ENCODE measurements at places on chromosomes 3 and 15.

GRCh38 chr3:137110392-137110996 lies 152.7 kb downstream of the IL20RB start:
- DNase-seq: peak; percentile 12

DNA sequence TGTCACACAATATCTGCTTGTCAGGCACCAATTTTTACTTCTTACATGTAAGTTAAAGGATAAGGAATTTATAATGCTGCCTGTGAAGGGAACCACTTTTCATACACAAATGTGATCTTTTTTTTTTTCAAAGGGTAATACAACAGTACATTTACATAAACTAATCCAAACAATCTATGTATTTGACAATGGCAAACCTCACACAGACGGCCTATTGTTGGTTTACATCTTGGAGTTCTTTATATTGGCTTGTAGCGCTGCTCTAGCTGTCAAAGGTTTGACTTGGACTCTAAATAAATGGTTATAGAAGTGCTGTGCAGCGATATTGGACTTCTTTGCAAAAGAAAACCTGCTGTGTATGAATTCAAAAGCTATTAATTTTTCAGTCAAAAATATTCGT lies 598.0 kb downstream of the FOXP1 start:
- DNase-seq: no peak

DNA sequence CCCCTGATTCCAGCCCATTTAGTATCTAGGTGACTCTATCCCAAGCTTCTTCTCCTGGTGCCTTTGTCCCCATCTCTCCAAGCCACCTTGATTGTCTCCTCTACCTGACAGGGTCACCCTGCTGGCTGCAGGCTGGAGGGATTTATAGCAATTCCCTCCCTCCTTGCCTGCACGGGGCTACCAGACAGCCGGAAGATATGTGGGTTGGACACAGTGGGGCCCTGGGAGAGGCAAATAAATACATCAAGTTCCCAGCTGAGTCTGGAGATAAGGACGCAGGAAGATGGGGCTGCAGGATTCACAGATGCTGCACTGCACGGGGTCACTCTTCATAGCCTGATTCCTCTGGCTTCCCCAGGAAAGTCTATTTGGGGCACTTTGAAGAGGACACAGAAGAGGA lies 9.3 kb upstream of the ISLR2 start:
- DNase-seq: no peak

DNA sequence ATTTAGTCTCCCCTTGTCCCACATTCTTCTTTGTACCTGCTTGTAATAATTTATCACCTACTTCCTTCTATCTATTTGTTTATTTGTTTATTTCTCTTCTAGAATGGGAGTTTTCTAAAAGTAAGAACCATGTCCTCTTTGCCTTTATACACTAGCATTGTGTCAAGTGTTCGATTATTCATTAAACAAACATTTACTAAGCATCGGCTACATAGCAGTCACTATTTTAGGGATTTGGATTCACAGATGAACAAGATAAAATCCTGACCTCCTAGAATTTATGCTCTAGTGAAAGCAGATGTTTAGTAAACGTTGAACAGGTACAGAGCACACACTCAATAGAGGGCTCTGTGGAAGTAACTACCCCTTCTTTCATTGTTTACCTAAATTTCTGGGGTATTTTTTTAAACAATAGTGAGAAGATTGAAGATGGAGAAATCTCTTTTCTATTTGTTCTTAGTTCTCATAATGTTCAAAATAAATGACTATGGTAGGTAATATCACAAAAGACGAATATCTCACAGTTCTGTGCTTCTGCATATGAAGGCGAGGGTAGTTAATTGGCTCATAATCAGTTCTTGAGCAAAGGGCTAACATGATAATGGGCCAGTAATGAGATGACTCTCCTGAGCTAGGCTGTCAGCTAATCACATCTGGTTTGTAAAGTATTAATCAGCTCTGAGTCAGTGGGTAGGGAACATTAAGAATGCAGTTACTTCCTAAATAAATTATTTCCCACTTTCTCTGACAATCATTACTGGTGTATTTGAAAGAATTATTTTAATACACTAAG lies 111.9 kb downstream of the SLC9A9 start:
- peak; percentile 4 for DNase-seq

DNA sequence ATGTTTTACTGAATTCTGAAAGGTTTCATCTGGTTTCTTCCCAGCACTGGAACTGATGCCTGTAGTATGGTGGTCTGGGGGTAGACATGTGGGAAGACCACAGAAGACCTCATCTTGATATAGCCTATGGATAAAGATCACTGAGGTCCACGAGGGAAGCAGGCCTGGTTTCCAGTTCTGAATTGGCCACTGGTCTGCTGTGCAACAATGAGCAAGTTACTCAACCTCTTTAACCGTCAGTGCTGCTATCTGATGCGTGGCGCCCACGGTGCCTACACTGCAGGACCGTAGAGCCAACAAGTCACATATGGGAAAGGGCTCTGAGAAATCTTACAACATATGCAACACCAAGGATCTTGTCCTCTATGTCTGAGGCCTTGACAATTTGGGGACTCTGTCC lies 13.3 kb downstream of the TLE3 start:
- DNase-seq: no peak

GRCh38 chr15:43948691-43949325 lies 122.0 kb downstream of the WDR76 start:
- no peak for DNase-seq

DNA sequence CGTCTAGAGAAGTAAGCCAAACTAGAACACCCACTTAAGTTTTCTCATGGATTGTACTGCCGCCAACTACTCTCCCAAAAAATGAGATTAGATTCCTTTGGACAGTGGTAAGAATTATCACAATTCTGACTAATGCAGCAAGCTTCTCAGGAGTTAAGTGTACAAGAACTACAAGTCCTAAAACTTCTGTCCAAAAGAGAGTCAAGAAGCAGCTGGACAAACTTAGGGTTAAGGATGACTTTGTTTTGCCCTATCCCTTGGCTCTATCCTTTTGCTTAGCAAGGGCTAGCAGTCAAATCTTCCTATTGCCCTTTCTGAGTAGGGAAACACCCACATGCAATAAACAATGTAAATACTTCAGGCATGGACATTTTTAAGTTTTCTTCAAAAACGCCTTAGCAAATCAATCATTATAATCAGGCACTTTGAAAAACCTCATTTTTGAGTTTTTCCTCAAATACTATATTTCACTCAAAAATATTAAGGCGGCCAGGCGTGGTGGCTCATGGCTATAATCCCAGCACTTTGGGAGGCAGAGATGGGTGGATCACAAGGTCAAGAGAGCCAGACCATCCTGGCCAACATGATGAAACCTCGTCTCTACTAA lies 19.5 kb downstream of the RAF1 start:
- peak; percentile 73 for DNase-seq

DNA sequence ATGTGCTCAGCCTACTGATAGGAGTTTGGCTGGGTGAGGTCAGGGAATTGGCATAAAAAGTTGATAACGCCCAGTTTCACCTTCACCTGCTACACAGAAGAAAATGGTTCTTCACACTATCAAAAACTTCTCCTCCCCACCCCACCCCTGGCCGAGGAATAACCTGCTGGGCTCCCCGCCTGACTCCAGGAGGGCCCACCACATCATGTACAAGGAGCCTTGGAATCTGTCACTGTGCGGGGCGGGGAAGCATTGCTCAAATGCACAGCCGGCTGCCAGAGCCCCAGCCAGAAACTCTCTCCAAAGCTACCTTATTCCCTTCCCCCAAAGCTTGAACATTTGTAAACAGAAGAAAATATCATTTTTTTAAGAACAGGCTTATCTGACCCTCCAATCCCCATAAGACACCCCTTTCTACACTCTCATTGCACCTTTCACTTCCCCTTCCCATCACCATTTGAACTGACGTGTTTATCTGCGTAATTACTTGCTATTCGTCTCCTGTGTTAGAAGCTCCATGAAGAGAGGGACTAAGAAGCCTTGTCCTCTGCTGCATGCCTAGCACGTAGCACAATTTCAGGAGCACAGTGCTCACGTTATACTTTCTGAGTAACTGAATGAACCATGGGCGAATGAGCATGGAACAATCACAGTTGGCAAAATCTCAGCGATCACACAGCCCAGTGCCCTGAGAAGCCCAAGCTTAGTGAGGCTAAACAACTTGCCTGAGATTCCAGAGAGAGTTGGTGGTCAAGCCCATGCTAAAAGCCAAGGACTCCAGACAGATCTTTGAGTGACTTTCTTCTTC lies 82.9 kb downstream of the HES1 start:
- DNase-seq: no peak

- no peak for DNase-seq
These were observed 320.7 kb upstream of the GOLIM4 start for GRCh38 chr3:168416446-168416845.

DNA sequence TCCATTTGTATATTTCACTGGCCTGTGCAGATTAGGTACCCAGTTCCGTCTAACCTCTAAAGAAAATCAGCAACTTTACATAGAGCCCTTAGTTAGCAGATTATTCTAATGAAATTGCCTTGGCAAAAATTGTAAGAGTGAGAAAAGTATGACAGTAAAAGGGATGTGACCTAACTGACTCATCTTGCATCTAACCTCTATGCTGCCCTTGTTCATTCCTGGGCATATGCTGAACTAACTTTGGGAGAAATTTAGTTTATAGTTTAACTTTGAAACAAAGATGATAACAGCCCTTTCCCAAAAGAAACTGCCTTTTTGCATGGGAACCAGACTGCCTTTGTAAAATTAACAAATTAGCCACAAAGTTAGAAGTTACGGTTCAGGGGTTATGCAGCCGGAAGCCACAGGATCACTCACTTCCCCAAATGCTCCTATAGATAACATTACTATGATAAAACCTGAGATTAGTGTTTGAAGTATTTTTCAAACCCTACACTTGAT lies 839.8 kb upstream of the ALCAM start:
- no peak for DNase-seq

DNA sequence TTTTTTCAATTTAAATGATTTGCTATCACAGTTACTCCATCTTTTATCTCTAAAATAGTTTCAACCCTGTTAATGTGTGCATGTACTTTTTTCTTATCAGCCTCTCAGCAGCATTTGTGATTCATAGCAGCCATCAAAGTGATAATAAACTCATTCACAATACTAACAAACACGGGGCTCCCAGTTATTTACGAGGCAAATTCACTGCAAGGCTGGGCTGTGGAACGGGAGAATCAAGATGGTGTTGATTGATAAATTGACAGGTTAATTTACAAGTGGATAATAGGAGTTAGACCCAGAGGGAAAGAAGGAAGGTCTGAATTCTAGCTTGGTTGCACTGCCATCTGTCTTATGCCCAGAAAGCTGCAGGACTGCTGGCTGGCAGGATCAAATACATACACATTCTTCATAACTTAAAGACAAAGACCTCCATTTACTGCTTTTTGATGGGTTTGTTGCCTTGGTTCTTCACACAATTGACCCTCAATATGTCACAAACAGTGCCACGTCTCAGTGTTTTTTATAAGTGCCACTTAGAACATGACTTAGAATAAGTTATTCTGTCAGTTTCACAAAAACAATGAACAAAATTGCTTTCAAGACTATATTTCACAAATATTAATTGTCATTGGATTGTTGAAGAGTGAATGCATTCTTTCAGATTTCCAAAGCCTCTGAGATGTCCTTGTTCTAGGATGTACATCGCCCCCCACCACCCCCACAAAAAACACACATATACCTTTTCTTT lies 562.8 kb downstream of the NR2F2 start:
- no peak for DNase-seq
